ENCODE measurements at places on chromosomes 2 and 18.

DNA sequence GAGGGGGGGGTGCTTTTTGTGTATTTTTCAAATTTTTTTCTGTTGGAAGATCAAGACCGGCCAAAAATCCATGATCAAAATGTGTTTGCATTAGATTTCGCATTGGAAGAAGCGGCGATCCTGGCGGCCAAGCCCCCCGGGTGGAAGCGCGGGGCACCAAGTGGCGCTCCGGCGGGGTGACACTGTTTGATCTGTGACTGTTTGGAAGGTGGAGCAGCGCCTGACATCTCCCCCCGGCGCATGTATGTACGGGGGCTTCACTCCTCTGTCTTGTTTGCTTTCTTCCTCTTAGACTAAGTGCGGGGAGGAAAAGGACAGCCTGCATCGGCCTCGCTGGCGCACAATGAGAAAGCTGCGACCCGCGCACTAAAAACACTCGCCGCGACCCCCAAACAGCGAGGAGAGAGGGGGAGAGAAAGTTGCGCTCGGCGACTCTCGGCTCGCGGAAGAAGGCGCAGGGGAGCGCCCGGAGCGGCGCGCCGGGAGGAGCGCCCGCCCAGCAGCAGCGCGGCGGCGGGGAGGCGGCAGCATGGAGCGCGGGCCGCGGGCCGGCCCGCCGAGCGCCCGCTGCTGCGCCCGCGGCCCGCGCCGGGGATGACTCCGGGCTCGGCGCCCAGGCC, 515 bp downstream of the TSHZ1 start:
- no peaks in the 10 kb centered on the region for H3K36me3 ChIP-seq
- no peak overlapping the region for H3K27ac ChIP-seq
- DNase-seq, result peak; percentile 74
- H3K4me3 ChIP-seq, result peak overlapping the region; percentile 72

GRCh38 chr18:36330435-36331052, 33.0 kb downstream of the FHOD3 start:
- no peaks in the 10 kb centered on the region for H3K27me3 ChIP-seq
- H3K27ac ChIP-seq, result no peak overlapping the region
- DNase-seq, result no peak
- no peak overlapping the region for H3K4me3 ChIP-seq

GRCh38 chr2:232372231-232373208, 6.0 kb upstream of the ALPP start:
- H3K27ac ChIP-seq, result no peak overlapping the region
- H3K36me3 ChIP-seq, result no peaks in the 10 kb centered on the region
- H3K27me3 ChIP-seq, result no peaks in the 10 kb centered on the region
- H3K4me3 ChIP-seq, result no peak overlapping the region
- H3K4me1 ChIP-seq, result no peaks in the 10 kb centered on the region

DNA sequence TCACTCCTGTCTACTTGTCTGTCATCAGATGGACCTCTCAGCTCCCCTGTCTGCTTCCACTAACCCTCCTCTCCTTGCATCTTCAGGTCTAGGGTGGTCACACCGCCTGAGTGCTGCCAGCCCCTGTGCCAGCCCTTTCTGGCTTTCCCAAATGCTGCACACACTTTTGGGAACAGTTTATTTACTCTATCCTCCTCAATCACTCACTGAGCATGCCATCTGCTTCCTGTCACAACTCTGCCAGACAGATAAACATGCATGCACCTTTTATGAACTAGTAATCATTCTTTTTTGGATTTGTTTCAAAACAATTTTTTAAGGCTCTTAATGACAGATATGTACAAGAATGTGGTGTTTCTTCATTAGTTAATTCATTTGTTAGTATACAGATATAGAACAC, 56.3 kb upstream of the CCDC195 start:
- H3K27ac ChIP-seq, result no peak overlapping the region
- DNase-seq, result no peak
- no peaks in the 10 kb centered on the region for H3K36me3 ChIP-seq

GRCh38 chr2:174786066-174786725, 21.9 kb upstream of the CHRNA1 start:
- H3K4me1 ChIP-seq, result no peaks in the 10 kb centered on the region
- H3K4me3 ChIP-seq, result no peak overlapping the region
- no peak for DNase-seq
- H3K36me3 ChIP-seq, result no peaks in the 10 kb centered on the region
- no peaks in the 10 kb centered on the region for H3K27me3 ChIP-seq
